ENCODE measurements at places on chromosomes 7 and 10. TPM values are rescaled to one million over a fixed set of nuclear protein-coding genes. Genes with fewer than 3 reads are reported as not detected.

Gene PILRA
- total RNA-seq: 1.1 TPM

Gene TNKS2
- total RNA-seq: 151 TPM

Gene MSANTD7
- total RNA-seq: 34.3 TPM

Gene PRTFDC1
- total RNA-seq: 35.7 TPM

Gene ZNF853
- total RNA-seq: 23.6 TPM

Gene NKX1-2
- total RNA-seq: 0.47 TPM

Gene MYO3A
- 3.6 TPM for total RNA-seq

Gene PNLIPRP2
- not detected for total RNA-seq

Gene ADRB1
- total RNA-seq: 3.3 TPM

Gene DYDC2
- 1.4 TPM for total RNA-seq

Gene PSMG3
- total RNA-seq: 19.2 TPM

Gene TET1
- 33.5 TPM for total RNA-seq

Gene SLC37A3
- 124 TPM for total RNA-seq

Gene NUTM2E
- total RNA-seq: 0.78 TPM

Gene GIMAP1
- total RNA-seq: 0.94 TPM

DNA sequence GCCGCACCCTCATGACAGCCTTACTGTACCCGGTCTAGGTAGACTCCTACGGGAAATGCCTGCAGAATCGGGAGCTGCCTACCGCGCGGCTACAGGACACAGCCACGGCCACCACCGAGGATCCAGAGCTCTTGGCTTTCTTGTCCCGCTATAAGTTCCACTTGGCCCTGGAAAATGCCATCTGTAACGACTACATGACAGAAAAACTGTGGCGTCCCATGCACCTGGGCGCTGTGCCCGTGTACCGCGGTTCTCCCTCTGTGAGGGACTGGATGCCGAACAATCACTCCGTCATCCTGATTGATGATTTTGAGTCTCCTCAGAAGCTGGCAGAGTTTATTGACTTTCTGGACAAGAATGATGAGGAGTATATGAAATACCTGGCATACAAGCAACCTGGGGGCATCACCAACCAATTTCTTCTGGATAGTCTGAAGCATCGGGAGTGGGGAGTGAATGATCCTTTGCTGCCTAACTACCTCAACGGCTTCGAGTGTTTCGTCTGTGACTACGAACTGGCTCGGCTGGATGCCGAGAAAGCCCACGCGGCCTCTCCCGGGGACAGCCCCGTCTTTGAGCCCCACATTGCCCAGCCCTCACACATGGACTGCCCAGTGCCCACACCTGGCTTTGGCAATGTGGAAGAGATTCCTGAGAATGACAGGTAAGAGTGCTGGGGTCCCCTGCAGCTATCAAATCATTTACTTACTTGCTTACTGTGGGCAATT is 8.5 kb upstream of the CHCHD1 start:
- no peak for DNase-seq

DNA sequence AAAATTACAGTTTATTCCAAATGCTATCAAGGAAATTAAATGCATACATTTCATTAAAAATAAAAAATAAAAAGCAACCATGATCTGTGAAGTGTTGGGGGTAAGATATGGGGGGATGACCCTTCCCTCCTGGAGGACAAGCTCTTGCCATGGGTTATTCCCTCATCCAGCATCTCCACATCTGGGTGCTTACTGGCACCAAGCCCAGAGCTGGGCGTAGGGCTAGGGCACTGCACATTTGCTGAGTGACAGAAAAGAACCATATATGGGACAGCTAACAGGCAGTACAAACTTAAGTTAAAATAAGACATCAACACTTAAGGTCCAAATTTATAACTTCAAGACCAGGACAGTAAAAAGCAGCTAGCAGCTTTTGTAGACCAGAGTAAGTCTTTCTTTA is 10.2 kb downstream of the CCDC6 start:
- no peak for DNase-seq

DNA sequence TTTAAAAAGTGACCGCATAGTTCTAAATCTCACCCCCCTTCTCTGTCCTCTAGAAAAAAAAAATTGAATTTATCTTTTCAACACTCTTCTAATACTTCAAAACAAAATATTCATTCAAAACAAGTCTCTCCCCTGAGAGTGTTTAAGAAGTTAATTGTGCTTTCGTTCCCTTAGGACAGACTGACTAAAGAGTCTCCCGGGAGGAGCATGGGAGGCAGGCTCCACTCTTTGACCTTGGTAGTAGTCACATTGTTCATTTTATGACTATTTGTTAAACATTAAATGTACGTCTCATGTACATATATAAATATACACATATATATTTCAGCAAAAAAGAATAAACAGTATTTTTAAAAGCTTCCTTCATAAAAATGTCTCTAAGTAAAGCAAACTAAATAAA is 35.3 kb upstream of the SPOCK2 start:
- DNase-seq: no peak

DNA sequence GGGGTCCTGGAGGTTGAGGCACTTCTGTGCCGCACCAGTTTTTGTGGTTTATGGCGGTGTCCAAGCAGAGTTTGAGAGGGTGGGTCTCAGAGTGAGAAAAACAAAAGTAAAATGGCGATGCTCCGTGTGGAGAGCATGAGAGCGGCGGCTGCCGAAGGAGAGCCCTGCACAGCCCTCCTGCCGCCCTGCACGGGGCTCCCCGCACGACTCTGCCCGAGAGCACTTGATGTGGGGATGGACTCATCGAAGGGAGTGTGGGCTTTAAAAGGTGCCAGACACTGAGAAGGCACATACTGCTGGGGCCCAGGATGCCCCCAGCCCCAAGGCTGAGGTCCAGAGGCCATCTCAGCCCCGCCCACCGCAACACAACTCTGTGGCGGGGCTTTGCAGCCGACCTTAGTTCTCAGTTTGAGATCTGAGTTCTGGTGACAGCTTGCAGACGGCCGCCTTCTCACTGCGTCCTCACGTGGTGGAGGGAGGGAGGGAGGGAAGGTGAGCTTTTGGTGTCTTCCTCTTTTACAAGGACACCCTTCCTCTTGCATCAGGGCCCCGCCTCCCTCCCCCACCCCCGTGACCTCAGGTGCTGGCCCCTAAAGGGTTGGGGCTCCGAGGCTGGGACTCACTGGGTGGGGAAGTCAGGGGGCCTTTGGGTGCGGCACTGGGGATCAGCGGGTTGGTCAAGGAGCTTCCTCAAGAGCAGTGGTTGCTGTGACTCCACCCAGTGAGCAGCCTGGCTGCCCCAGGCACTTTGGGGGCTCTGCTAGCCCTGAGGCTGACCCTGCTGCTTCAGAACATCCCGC is 69.1 kb downstream of the NKX6-2 start:
- no peak for DNase-seq

DNA sequence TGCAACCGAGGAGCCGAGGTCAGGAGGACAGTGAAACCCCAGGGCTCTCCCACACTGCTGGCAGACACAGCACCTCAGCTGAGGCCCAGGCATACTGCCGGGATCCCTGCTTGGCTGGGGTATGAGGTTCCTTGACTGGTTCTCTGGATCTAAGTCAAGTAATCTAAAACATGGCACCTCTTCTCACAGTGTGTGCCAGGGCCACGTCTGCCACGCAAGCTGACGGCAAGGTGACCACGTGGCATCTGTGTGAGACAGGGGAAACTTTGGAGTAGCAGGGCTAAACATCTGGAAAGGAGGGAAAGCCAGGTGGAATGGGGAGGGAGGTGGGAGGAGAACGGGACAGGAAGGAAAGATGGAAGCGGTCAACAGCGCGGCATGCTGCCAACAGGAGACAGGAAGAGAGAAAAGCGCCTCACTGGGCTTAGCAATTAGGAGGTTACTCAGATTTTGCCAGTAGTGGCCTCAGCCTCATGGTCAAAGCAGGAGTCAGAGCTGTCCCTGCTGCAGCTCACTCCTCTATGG is 103.7 kb downstream of the CXCL12 start:
- DNase-seq: no peak

GRCh38 chr7:111492234-111492633 is 70.1 kb downstream of the IMMP2L start:
- DNase-seq: no peak

DNA sequence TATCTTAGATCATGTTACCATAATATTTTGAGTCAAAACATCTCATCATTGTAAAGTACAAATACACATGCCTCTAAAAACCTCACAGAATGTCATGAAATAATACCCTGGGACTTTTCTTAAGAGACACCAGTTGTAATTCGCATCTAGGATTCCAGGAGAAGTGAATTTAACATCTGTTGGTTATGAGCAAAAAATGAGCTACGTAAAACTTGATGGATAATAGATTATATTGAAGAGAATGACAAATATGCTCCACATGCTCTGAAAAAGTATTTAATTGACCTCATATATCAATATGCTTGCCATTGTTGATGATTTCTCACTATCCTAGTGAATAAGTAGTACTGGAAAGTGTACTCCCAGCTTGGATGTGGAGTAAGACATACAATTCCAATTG is 227.0 kb downstream of the BBS9 start:
- DNase-seq: no peak

DNA sequence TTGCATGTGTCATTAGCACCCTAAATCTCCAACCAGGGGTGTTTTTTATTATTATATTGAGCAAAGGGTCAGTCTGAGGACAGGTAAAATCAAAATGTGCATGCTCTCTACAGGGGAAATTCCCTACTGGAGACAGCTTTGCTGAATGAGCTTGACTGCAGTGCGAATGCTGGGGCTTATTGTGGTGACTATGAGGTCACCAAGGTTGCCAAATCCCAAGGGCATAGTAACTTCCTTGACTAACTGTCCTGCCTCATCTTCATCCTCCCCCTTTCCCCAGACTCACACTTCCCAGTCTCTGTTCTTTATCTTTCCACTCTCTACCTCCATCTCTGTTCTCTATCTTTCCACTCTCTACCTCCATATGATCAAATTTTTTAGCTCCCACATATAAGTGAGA is 22.9 kb upstream of the AOC1 start:
- DNase-seq: no peak

DNA sequence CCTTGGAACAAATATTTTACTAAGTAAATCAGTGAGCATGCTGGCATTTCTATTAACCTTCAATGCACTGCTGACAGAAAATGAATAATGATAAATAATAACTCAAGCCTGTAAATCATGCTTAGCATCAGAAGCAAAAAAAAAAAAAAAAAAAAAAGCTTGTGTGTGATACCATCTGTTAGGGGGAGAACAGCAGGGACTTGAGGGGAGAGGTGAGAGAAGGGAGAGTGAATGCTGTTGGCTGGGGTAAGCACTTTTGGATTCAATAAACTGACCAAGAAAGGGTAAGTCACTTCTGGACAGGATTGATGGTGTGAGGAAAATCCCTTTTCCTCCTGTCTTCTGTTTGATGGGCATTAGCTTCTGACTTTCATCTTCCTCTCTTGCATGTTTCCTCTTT is 996.4 kb downstream of the KCNMA1 start:
- DNase-seq: no peak

GRCh38 chr10:51501396-51501795 is 198.0 kb downstream of the CSTF2T start:
- no peak for DNase-seq

DNA sequence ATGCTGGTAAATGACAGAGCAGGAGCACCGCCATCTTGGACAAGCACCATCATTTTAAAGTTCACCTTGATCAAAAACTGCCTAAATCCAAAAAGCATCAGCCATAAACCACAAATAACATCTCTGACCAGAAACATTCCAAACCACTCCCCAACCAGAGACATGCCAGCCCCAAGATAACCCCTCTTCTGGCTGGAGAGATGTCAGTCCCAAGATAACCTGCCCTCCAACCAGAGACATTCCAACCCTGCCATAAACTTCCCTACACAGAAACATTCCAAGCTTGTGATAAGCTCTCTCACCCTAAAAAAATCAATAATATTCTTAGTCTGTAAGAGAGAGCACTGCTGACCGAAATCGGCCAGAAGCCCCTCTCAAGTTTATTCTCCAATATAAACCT is 659.3 kb downstream of the XPNPEP1 start:
- DNase-seq: no peak

- DNase-seq: no peak
Observed at GRCh38 chr10:44946205-44946604, 13.4 kb upstream of the RASSF4 start.

DNA sequence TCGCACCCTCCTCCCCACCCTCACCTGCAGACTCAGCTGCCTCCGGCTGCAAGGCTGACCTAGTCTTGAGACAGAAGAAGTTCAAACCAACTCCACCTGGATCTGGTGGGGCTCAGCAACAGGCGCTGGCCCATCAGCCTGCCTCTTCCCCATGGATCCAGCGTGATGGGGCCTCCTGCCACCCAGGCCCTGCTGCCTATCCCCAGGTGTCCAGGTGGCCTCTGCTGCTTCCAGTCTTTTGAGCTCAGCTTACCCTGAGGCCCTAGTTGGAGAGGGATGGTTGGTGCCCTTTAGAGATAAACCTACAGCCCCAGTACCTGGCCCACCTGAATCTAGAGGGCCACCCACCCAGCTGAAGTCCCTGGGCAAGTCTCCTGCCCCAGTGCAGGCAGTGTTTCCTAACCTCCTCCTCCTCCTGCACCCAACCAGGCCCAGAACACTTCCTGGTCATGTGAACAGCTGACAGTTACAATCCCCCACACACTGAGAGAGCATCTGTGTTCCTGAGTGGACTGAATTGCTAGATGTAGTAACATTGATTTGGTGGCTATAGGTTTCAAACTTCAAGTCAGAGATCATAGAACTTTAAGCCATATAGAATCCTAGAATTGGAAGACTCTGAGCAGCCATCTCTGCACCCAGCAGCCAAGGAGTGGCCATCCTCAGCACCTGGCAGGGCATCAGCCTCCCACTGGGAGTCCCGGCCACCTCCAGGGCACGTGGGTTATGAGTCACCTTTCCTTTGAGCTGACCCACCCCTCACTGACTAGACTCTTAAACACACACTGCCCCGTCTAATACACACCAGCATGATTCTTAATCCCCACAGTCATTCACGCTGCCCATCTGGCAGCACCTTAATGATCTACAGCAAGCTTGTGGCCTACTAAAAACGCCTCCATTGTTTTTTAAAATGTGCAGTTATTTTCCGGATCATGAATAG is 51.9 kb downstream of the ALOX5 start:
- DNase-seq: no peak

- DNase-seq: peak; percentile 3
Observed at GRCh38 chr7:107725138-107725740, 18.7 kb upstream of the CBLL1 start.

GRCh38 chr10:67079126-67079525 is 153.3 kb downstream of the LRRTM3 start:
- no peak for DNase-seq

- DNase-seq: no peak
Observed at GRCh38 chr7:148161776-148162175, 428.8 kb upstream of the C7orf33 start.

DNA sequence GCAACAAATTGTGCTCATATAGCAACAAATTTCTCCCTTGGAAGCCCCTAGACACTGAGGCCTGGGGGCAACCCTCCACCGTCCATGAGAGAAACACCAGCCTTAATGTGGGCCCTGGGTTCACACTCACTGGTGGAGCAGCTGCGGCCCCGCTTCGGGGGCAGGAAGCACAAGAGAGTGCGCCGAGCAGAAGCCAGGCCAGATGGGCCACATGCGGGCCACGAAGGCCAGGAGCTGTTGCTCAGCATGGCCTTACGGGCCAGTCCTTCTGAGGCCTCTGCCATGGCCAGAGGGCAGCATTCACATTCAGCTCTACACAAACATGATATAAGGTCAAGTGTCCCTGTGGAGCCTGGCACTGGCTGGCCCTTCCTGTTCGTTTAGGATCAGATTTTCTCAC is 60.0 kb upstream of the VIPR2 start:
- DNase-seq: no peak
